Activated T-cell treated with anti-CD3 and anti-CD28 coated beads, Interleukin-2, amount 50 U/mL, for 1 hour (primary cell): ENCODE measurements at places on chromosomes 6 and 20.

GRCh38 chr6:4460586-4461475, 315.4 kb upstream of the CDYL start:
- no peak for DNase-seq

DNA sequence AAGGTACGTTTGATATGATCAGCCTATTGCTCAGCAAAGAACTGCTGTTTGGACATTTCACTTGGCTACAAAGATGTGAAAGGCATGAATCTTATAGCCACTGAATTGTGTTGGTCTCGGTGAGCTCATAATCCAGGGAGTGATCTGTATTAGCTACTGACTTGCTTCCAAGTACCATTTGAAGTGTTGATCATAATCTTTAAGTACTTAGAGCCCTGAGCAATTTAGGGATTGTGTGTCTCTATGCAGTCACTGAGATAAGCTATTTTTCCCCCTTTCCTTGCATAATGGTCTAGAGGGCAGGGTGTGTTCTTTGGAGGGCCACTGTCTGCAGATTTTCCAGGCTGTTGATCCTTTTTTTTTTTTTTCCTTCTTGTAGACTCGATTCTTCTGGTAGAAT, 393.6 kb downstream of the ESR1 start:
- no peak for DNase-seq

GRCh38 chr6:89022798-89023197, 57.8 kb upstream of the PNRC1 start:
- no peak for DNase-seq

DNA sequence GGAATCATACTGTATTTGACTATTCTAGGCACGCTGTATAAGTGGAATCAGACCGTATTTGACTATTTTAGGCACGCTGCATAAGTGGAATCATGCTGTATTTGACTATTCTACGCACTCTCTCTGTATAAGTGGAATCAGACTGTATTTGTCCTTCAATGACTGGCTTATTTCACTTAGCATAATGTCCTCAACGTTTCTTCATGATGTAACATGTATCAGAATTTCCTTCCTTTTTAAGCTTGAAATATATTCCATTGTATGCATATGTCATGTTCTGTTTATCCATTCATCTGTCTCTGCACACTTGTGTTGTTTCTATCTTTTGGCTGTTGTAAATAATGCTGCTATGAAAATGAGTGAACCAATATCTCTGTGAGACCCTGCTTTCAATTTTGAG, 5.7 kb downstream of the CCDC170 start:
- DNase-seq = no peak

DNA sequence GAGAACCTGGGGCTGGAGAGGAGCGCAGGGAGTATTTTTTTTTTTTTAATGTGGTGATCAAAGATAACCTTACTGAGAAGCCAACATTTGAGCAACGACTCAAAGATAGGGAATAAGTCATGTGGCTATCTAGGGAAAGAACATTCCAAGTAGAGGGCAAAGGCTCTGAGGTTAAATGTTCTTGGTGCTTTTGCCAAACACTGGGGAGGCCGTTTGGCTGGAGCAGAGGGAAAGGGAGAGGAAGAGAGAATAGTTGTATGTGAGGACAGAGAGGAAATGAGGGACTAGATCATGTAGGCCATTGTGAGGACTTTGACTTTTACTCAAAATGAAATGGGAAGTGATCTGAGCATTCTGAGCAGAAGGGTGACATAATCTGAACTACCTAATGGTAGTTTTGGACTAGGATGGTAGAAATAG, 27.8 kb downstream of the ACSS2 start:
- DNase-seq = no peak

DNA sequence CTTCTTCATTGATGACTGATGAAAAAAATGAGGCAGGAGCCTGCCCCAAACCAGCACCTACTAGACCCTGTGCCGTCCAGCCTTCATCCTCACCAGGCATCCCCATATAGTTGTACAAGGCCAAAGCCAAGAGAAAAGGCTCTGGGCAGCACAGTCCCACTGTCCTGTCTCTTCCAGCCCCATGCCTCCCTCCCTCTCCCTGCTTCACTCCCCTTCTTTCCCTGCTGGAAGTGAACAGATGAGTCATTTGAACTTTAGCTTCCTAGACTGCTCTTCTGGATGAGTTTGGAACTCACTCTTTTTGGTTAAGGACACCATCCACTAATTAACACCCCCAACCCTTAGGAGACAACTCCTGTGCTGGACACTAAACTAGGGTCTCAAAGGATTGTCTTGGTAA, 235.2 kb downstream of the LRFN2 start:
- no peak for DNase-seq
